ENCODE measurements at places on chromosomes 16 and 17.

GRCh38 chr16:67731071-67731752, 12.1 kb upstream of the GFOD2 start:
- DNase-seq: no peak

DNA sequence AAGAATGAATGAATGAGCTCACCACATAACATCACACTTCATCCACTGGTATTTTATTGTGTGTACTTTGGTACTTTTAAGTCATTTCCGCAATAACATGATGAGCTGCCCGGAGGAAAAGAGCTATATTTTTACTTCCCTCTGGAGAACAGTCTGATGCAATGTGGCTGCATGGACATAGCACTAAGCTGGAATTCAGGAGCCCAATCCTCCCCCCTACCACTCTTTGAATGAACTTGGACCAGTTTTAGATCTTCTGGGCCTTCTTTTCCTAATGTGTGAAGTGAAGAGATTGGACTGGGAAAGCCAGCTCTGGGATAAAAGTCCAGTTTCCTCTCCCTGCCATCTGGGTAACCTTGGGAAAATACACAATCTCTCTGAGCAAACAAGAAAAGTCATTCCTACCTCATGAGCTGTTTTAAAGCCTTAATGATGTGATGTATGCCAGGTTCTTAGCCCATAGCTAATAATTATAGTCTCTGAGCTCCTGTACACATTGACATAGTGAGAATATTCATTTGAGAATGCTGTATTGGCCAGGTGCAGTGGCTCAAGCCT, 79.3 kb downstream of the ABCC12 start:
- peak; percentile 60 for DNase-seq

- no peak for DNase-seq
These were observed 225.0 kb upstream of the SALL1 start for GRCh38 chr16:51376080-51376479.

- no peak for DNase-seq
These were observed 335 bp downstream of the SLC25A35 start for GRCh38 chr17:8294814-8295316.

DNA sequence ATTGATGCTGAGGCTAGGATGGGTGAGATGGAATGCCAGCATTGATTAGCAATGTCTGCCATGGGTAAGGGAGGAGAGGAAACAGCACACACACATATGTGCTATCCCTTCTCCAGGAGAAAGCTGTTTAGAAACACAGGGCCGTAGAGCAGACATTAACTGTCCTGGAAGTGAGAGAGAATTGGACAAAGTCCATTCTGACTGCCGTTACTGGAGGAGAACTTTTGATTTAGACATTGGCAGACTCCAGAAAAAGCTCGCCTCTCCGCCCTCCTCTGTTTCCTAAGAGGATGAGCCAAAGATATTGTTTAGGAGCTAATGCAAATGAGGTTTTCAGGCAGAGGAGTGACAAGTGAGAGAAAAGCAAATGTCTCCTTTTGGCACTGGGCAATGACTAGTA, 237.0 kb downstream of the HAPSTR1 start:
- no peak for DNase-seq

- no peak for DNase-seq
These were observed 10.4 kb downstream of the IL34 start for GRCh38 chr16:70656712-70657263.

DNA sequence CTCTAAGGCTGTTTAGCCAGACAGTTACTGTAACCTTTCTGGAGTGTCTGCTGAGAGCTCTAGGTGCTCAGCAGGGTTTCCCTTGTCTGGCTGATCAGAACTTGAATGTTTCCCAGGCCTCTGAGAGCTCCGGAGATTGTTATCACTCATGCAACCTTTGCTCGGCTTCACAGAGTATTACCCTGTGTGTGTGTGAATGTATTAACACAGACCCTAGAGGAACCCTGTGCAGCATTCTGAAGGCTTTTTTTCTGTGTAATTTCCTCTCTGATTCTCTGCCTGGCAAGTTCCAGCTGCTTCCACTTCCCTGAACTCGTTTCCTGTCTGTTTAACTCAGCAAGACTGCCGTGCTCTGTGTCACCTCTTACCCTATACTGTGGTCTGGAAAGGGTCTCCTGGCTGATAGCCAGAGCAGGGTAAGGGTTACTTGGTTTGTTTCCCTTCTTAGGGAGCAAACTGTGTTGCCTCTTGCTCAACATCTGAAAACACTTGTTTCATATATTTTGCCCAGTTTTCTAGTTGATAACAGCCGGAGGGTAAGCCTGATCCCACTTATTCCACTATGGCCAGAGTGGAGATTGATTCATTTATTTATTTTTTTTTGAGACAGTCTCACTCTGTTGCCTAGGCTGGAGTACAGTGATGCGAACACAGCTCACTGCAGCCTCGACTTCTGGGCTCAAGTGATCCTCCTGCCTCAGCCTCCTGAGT, 21.7 kb downstream of the PRMT7 start:
- no peak for DNase-seq
